ENCODE measurements at places on chromosomes 6 and 20.

GRCh38 chr6:67896476-67896875, 738.6 kb upstream of the ADGRB3 start:
- DNase-seq = no peak

GRCh38 chr6:52371656-52372191, 9.8 kb downstream of the PAQR8 start:
- no peak for DNase-seq

DNA sequence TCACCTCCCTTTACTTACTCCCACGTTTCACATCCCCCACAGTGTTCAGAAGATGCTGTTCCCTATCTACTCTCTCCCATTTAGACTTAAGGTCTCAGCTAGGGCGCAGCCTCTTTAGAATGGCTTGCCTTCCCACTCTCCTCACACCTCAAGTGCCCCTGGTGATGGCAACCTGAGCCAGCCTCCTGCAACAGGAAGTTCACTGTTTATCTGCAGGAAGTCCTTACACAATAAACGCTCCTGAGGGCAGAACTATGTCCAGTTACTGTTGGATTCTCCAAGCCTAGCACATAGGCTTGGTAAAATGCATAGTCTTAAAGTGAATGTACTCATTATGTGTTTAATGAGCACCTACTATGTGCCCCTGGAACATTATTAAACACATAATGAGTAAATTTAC, 21.9 kb upstream of the RAB22A start:
- no peak for DNase-seq

- DNase-seq = no peak
Observed at GRCh38 chr6:108476376-108476775, 84.3 kb upstream of the FOXO3 start.

DNA sequence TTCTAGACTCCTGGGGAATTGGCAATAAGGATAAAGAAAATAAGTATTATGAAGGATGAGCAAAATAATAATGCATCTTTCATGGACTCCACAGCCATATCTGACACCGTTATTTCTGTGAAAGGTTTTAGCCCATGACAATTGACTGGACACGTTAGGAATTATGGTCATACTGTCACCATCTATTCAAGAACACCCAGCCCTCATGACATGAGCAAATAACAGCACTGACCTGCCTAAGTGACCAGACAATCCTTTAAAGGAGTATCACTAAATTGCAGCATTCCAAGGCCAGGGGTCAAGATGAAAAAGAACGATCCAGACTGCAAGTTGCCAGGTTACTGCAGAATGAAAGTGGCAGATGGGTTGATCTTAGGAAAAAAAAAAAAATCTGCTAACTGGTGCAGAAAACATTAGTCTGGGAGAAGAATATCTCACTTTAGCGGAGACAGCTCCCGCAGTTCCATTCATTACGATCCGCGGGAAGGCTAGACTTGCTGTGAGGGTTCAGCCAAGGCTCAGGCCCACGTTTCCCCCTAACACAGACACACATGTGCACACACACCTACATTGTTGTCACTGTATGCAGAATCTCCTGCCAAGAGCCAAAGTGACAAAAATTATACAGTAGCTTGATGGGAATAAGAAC, 237.7 kb upstream of the AGPAT4 start:
- DNase-seq = no peak

GRCh38 chr20:20895537-20895936, 183.1 kb upstream of the RALGAPA2 start:
- no peak for DNase-seq

- DNase-seq = no peak
Observed at GRCh38 chr6:22716721-22717120, 147.4 kb downstream of the HDGFL1 start.

- DNase-seq = no peak
Observed at GRCh38 chr6:135910790-135911618, 59.5 kb downstream of the PDE7B start.

GRCh38 chr6:68891419-68891818, 256.3 kb downstream of the ADGRB3 start:
- DNase-seq = no peak

DNA sequence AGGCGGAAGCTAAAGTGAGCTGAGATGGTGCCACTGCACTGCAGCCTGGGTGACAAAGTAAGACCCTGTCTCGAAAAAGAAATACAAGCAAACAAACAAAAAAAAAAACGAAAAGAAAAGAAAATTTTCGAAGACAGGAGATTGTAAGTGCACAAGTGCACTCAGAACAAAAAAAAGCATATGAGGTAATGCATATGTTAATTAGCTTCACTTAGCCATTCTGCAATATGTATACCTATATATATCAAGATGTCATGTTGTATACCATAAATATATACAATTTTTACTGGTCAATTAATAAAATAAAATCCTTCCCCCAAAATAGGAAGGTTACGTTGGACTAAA, 127.5 kb downstream of the RIN2 start:
- DNase-seq = no peak

GRCh38 chr6:15389765-15390723, 144.2 kb downstream of the JARID2 start:
- no peak for DNase-seq

GRCh38 chr6:40956936-40957335, 82.1 kb downstream of the UNC5CL start:
- DNase-seq = no peak

- no peak for DNase-seq
Observed at GRCh38 chr20:19735446-19735845, 22.6 kb upstream of the RIN2 start.

- DNase-seq = no peak
Observed at GRCh38 chr6:67184405-67184804, 1450.7 kb upstream of the ADGRB3 start.

GRCh38 chr20:37384683-37385174, 38.8 kb downstream of the SRC start:
- peak; percentile 58 for DNase-seq

DNA sequence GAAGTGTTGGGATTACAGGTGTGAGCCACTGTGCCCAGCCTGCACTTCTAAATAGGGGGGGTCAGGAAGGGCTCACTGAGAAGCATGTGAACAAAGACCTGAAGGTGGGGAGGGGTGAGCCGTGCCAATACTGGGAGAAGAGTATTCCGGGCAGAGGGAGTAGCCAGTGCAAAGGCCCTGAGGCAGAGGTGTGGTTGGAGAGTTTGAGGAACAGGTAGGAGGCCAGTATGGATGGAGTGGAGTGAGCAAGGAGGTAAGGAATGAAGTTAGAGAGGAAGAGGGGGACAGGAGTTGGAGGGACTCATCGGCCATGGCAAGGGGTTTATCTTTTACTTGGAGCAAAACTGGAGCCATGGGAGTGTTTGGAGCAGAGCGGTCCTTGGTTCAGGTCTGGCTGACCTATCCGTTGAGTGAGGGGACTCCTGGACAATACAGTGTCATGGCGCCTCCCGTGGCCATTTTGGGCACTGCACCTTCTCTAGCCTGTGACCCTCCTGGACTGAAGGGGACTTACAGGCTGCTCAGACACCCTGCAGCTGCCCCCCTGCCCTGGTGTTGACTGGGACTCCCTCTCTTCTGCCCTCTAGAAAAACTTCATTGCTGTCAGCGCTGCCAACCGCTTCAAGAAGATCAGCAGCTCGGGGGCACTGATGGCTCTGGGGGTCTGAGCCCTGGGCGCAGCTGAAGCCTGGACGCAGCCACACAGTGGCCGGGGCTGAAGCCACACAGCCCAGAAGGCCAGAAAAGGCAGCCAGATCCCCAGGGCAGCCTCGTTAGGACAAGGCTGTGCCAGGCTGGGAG, 12.1 kb downstream of the FOXS1 start:
- DNase-seq = peak; percentile 48

GRCh38 chr6:115194981-115195638, 852.3 kb upstream of the HS3ST5 start:
- DNase-seq = no peak

GRCh38 chr6:49915035-49915434, 48.7 kb upstream of the CRISP1 start:
- no peak for DNase-seq

DNA sequence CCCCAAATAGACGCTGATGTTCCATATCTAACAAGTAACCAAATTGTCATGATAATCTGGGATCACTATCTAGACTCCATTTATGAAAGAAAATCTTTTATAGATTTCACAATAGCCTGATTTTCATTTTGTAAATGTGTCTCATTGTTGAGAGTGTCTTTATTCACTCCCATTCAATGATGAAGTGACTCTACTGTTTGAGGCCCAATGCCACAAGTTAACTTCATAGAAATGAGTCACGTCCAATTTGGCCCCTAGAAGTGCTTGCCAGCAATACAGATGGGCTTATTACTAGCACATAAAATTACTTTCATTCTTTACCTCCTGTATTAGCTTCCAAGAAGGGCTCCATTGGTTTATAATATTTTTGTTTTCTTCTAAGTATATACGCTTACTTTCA, 6.3 kb downstream of the IPCEF1 start:
- DNase-seq = no peak

- no peak for DNase-seq
Observed at GRCh38 chr6:97440590-97441176, 157.7 kb upstream of the MMS22L start.

- DNase-seq = no peak
Observed at GRCh38 chr20:22909436-22909835, 125.7 kb upstream of the SSTR4 start.

DNA sequence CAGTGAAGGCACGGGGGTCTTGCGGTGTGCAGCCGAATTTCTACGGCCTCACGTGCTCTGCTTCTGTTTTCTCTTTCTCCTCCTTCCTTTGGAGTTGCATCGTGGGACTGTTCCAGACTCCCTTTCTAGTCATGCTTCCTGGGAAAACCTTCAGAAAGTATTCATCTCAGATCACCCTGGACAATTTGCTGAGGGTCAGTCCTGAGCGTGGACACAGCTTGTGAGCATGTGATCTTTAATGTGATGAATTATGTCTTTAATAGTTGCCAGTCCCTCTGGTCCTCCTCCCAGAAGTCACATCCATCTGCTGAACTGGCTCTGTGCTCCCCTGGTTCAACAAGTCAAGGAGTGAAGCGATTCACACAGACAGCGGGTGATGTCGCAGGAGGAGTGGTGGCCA, 145.0 kb upstream of the PDE10A start:
- DNase-seq = no peak

DNA sequence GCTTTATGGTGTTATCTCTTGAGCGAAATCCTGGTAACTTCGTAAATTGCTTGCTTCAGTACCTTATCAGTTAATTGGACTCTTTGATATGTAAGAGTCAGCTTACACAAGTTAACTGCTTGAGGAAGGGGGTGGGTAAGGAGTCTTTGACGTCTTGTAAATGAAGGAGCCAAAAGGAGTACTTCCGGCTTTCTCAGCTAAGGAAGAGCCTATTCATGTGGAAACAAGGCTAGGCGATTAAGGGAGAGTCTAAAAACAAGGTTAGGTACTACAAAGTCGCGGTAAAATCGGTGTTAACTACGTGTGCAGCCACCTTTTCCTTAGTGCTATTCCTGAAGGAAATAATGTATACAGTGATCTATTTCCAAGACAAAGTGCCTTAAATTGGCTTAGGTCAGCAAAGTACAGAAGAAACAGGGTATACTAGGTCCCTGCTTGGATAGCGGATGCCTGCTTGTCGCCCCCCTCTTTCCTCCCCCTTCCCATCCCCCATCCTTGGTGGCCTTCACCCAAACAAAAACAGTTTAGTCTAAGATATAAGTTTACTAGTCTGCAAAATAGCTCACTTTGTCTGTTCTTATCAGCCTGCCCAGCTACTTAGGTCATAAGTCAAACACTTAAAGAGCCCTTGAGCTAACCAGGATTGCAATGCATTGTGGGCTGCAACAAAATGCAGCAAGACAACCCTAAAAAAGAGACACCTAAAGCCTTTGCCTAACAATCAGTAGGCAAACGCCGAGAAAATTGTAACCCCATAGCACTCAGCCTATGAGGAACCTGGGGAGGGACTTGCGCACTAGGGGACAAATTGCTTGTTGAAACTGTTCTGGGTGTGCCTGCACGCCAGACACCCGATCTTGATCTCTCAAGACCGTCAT, 147.3 kb downstream of the TRIM27 start:
- no peak for DNase-seq

DNA sequence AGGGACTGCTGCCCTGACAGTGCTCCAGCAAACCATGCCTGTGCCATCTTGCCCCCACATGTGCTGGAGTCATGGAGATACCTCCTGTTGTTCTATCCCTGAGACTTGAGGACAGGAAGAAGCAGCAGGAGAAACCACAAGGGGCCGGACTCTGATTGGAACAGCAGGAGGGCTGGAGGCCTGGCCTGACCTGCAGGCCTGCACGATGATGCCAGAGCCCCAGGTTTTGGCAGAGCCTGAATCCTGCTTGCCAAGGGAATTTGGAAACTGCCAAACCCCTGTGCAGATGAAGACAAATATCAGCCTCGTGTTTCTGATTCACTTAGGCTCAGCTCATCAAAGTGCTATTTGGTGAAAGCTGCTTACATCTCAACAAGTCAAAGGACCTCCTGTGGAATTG, 177.6 kb downstream of the MAFB start:
- no peak for DNase-seq
